ENCODE measurements at places on chromosomes 11 and 22.

DNA sequence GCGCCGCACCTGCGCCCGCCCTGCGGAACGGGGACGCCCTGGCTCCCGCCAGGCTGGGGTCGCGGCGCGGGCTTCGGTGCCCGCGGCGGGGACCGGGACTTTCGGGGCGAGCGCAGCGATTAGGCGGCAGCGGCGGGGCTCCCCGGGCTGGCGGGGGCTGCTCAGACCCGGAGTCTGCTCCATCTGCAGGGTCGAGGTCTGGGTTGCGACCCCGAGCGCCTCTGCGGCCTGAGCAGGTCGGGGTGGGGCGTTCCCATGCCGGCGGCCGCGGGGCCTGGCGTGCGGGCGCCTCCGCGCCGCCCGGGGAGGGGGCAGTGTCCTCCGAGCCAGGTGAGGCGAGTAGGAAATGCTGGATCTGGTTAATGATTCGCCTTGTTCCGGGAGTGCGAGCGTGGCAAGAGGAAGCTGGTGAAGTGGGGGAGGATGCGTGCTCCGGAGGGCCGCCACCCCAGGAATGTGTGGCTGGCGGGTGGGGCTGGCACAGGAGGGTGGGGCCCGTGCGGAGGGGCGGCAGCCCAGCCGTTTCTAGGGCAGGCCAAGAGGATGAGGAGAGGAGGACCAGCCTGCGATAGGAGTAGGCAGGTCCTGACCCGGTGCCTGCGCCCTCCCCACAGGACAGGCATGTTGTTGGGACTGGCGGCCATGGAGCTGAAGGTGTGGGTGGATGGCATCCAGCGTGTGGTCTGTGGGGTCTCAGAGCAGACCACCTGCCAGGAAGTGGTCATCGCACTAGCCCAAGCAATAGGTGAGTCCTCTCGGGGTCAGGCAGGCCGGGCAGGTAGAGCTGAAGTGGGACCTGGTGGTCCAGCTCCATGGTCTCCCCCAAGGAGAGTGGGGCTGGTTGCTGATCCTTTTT, 606 bp downstream of the RASSF7 start:
- no peak for DNase-seq

- no peak for DNase-seq
Measured at GRCh38 chr11:57116654-57117053, 65.1 kb upstream of the LRRC55 start.

- DNase-seq = no peak
Measured at GRCh38 chr11:93942176-93942575, 79.0 kb upstream of the HEPHL1 start.

DNA sequence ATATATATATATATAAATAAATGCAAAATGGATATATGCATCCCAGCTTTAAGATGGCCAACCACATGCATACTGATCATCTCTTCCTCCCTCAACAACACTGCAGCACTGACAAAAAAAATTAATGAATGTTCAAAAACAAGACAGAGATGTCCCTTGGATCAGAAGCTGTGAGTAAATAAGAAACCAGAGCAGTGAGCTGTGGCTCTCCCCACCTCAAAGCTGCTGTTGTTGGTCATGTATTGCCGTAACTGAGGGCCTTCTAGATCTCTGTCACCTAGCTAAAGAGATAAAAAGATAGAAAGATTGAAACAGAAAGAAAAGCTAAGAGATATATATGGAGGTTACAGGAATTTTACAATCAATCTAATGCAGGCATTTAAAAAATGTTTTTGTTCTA, 15.5 kb upstream of the TMEM135 start:
- no peak for DNase-seq

DNA sequence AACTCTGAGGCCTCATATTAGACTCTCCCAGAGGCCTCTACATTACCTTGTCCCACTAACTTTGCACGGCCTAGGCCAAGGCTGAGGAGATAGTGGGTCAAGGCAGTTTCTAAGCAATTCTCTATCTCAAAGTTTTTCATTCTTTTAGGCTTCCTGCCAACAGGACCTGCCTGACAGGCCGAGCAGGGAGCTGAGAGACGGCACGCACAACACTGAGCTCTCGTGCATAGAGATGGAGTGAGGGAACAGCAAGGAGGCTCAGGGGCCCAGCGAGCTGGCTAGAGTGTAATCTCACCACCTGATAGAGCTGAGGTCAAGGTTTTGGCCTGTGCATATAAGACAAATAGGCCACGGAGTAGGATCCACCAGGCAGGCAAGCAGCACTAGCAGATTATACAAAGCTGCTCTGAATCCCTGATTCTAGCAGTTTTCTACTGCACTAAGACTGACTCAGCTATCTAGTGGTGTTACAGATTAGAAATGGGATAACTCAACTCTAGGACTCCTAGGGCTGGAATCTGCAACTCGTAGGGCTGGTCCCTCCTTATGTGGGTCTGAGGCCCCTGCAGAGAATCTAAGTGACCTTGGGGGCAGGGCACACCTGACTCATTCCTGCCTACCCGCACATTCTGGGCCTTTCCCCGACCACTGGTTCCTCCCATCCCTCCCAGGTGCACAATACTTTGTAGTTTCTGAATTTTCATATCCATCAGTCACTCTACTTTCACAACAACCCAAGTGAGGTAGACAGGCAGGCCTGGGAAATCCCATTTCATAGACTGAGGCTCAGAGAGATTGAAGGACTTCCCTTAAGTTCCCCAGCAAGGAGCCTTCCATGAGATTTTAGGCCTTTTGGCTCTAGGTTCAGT, 1.7 kb downstream of the CYB5R2 start:
- DNase-seq = no peak

DNA sequence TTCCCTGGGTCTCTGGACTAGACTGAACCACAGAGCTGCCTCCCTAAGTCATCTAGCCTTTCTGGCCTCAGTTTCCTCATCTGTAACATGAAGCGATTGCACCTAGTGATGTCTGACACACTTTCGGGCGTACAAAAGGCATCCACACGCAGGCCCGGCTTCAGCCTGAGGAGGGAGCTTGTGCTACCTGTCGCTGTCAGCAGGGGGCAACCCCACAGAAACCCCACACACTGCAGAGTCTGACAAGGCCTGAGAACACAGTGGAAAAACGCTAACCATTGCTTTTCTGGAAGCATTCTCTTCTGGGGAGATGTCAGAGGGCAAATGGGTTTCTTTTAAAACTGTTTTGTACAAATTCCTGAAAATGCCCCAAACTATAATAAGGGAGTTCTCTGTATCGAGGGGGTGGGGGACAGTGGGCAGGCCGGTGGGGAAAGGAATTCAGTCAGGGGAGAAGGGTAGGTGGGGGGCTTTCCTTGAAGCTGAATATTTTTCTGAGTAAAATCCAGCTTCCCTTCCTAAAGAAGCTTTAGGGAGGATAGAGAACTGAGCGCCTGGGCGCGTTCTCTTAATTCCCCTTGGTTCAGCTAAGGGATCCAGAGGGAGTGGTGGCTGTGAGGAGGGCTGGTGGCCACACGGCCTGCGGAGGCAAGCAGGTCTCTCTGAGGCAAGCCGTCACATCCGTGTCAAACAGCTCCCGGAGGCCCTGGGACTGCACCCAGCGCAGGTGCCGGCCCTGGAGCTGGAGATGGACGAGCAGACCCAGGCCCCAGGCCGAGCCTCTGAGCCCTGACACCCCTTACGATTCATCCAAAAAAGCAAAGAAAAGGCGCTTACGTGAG, 533 bp downstream of the ELF5 start:
- peak; percentile 16 for DNase-seq

GRCh38 chr22:29004647-29005371, 56.8 kb downstream of the C22orf31 start:
- DNase-seq = no peak

GRCh38 chr11:115918576-115918975, 414.4 kb upstream of the CADM1 start:
- no peak for DNase-seq

DNA sequence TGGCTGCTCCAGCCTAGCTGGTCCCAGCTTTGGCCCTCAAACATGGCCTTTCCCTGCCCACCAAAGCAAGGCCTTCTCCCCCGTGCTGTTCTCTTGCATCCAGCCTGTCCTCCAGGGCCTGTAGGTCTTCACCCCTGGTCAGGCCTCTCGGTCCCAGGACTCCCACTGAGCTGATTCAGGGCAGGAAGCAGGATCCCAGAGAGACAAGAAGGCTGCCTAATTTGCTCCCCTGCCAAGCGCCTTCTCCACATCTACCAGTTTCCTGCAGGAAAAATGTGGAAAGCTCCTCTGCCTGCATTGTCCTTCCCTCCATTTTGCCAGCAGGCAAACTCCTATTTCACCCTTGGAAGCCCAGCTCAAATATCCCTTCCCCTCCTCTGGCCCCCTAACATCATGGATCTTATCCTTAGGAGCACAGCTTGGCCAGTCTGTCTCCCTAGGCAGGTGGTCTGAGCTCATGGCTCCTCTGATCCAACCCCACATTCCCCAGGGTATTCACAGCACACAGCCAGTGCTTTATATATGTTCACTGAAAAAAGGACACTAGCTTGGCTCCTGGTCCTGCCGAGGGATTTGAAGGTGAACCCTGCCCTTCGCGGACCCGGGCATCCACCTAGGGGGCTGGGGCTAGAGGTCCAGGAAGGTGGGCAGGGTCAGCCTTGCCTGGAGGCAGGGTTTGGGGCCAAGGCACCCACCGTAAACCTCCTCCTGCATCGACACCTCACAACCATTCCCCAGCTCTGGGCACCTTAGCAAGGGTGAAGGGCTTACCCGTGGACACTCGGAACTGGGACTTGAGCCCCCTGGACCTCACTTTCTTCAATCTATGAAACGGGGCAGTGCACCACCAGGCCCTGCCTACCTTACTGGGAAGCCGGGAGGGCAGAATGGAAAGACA, 968 bp downstream of the RHBDD3 start:
- DNase-seq = no peak

GRCh38 chr11:117855186-117855845, 21.1 kb downstream of the FXYD6 start:
- no peak for DNase-seq

GRCh38 chr22:35274154-35274871, 17.0 kb downstream of the HMGXB4 start:
- DNase-seq = no peak

GRCh38 chr22:37476389-37477329, 9.5 kb downstream of the MFNG start:
- no peak for DNase-seq

- no peak for DNase-seq
Measured at GRCh38 chr11:370070-370941, 1.0 kb downstream of the B4GALNT4 start.

DNA sequence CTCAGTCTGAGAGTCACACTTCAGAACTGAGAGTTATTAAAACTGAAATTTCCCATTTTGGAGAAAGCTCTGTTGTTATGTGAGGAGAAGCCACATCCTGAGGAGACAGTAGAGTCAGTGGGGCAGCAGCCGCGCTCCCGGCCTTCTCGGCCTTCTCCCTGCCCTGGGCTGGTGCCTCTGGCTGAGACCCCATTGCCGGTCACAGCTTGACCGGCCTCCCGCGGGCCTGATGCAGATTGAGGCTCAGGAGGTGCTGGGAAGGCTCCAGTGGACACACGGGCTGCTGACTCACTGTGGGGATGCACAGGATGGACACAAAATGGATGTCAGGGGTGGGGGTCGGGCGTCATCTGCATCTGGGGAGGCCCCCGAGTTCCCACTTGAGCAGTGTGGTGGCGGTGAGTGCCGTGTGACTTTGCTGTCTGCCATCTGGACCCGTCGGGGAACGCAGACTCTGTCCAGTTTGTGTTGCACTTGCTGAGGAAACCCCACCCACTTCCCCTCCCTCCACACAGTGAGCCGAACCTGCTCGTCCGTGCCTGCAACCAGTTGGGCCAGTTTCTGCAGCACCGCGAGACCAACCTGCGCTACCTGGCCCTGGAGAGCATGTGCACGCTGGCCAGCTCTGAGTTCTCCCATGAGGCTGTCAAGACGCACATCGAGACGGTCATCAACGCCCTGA, 50.1 kb downstream of the MUC6 start:
- DNase-seq = no peak

- DNase-seq = no peak
Measured at GRCh38 chr22:33793475-33793874, 126.8 kb downstream of the LARGE1 start.

DNA sequence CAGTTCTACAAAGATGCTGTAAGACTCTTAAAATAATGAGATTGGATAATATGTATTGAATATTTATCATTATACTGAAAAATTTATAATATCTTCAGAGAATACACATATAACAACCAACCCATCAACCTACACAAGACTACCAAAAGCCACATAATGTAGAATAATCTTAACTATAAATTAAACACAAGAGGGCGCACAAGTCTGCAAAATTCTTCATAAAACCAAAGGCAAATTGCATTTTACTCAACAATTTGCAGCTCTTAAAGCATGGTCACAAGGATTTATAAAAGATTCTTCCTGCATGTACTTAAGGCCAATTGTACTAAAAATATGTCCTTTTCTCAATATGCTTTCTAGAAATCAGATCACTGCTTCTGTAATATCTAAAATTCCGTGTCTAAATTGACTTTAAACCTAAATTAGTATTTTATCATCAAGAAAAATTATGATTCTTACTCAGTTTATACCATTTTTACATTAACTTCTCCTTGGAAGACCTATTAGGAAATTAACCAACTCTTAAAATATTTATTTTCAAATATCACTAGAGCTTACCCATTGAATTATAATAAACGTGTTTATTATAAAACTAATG, 79.0 kb downstream of the TTC28 start:
- DNase-seq = no peak

DNA sequence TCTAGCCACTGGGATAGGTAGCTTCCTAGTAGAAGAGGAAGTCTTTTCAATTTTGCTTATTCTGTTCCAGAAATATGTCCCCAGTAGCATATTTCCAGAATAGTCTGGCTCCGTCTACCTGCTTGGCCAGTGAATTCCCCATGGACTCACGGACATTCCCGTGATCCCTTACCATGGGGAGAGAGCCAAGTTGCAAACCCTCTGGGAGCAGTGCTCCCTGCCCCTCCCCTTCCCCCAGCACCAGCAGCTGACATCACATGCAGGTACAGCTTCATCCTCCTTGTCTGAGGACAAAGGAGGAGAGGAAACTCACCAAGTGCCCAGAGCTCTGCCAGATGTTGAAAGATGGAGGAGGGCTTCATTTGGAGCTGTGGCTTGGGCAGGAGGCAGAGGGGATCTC, 61.2 kb downstream of the GRAMD1B start:
- no peak for DNase-seq

GRCh38 chr22:49233507-49234100, 594.1 kb downstream of the BRD1 start:
- no peak for DNase-seq

GRCh38 chr11:86800076-86800959, at the start of gene PRSS23:
Gene PRSS23 (plus strand): TSS chr11:86800542. CDS start chr11:86807644, 7,102 bp downstream.
- no peak for DNase-seq

DNA sequence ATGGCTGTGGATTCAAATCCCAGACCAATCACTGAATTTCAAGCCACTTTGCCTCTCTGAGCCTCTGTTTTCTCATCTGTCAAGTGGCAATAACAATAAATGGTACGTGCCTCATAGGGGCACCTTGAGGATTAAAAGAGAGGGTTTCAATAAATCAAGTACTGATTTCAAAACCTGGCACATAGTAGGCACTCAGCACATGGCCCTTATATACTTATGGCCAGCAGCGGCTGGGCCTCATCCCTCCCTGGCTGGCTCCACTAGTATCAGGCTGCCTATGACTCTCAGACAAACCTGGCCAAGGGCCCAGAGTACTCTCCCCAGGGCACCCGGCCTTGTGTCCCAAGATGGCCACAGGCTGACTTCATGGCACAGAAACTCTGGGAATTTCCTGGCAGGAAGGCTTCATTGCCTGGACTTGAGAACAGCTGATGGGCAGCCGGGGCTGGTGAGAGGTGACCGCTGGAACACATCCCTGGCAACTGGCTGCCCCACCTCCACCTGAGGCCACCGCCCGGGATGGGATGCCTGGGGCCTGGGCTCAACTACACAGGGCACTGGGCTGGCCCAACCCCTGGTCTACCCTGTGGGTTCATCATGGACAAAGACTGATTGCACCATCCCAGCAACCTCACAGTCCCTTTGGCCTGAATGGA, 3.4 kb downstream of the FADS3 start:
- no peak for DNase-seq

GRCh38 chr22:17891481-17892167, 117.4 kb upstream of the BID start:
- no peak for DNase-seq

Data from activated T-helper 9 cell treated with anti-CD3 and anti-CD28 coated beads, Interleukin-2, amount 50 U/mL, for 16 hours (primary cell).